ENCODE measurements at places on chromosomes 2 and 18. TPM values are rescaled to one million over a fixed set of nuclear protein-coding genes. Genes with fewer than 3 reads are reported as not detected.

GRCh38 chr2:118168615-118169014 is 80.3 kb downstream of the INSIG2 start:
- DNase-seq = no peak

CCDC74A gene
- 0.38 TPM for total RNA-seq

- no peak for DNase-seq
Measured at GRCh38 chr2:20588918-20589871, 61.7 kb downstream of the HS1BP3 start.

GRCh38 chr18:58653814-58654509 is 17.3 kb upstream of the MALT1 start:
- DNase-seq = no peak

- DNase-seq = no peak
Measured at GRCh38 chr2:200762127-200762526, 49.6 kb upstream of the BZW1 start.

EML6 gene
- 1.8 TPM for total RNA-seq

DNA sequence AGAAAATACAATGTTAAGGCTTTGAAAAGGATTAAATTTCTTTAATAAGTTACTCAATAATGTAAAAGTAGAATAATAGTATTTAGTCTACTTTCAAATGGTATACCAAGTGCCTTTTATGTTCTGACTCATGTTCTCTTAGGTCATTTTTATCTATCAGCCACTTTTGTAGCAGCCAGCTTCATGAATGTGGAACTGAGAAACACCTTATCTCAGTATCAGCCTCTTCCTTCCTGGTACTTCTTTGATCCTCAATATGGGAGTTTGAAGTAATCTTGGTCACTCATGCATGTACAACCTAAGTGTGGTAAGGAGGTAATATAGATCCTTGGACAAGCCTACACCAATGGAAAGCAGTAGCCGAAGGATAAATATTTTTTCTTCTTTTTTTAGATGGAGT is 180.4 kb upstream of the NRXN1 start:
- no peak for DNase-seq

- DNase-seq = no peak
Measured at GRCh38 chr2:217063238-217063755, 203.4 kb upstream of the TNP1 start.

DNA sequence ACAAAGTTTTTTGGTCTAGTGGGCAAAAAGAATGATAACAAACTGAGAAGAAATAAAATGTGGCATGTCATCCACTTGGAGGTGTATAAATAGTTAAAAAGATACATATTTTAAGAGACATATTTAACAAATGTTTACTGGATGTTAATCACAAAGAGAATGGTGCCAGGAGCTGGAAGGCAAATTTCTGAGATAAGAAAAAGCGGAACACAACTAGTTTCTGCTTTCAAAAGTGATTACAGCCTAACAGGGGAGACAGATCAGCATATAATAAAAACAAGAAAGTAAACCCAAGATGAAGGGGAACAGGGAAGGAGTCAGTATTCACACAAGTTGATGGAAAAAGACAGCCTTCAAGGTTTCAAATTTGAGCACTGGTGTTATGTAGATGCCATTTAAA is 91.3 kb downstream of the OLA1 start:
- no peak for DNase-seq

DNA sequence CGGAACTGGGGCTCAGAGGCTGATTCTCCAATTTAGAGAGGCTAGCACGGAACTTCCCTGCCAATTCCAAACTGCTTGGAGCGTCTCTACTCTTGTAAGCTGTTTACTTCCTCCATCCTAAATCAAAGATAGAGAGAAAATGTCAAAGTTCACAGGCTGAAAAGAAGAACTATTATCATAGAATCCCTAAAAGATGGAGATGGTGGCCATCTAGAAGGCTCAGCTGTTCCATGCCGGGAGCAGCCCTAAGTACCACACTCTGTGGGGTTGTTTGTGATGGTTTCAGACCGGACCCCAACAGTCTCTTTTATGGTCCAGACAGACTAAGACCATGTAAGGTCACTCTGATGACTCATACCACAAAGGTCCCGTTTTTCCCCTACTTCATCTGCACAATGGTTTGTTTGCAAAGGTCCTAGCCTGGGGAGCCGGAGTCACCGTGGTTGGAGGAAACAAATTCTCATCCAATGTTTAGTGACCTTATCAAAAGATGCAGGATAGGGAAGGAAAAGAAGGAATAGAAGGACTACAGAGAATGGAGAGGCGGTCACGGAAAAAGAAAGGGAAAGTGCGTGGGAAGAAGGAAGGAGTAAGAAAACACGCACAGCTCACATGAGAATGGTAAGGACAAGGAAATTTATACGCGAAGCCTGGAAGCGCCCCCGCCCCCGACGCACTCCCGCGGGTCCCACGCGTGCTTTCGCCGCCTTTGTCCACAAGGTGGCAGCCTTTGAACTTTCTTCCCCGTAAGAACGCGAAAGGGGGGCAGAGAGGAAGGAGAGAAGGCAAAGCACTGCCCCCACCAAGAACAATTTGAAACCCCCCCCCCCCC is 453 bp upstream of the ANTXR1 start:
- peak; percentile 18 for DNase-seq

CSRNP3 gene
- total RNA-seq = not detected

- DNase-seq = no peak
Measured at GRCh38 chr2:48961009-48961408, 193.3 kb downstream of the FSHR start.

GRCh38 chr18:2360861-2361260 is 210.4 kb downstream of the METTL4 start:
- no peak for DNase-seq

- no peak for DNase-seq
Measured at GRCh38 chr2:217660423-217660822, 342.4 kb downstream of the TNS1 start.

FHOD3 gene
- not detected for total RNA-seq

DNA sequence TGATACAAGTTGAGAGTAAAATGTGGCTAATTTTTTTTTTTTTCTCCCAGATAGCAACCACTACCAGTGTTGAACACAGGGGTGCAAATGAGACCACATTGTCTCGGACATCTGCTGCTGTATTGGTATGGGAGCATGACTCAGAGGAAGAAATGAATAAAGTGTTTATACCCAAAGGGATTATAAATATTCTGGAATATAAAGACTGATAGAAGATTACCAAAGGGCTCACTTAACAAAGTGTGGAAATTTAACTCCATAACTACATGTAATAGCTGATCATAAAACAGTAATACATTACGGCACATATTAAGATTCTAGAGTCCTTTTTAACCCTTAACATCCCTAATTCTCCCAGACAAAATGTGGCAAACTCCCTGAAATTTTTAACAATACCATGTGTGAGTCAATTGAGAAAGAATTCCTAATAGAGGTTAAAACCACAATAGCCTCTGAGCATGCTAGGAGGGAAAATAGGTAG is 1023.0 kb upstream of the ACVR2A start:
- DNase-seq = no peak

DNA sequence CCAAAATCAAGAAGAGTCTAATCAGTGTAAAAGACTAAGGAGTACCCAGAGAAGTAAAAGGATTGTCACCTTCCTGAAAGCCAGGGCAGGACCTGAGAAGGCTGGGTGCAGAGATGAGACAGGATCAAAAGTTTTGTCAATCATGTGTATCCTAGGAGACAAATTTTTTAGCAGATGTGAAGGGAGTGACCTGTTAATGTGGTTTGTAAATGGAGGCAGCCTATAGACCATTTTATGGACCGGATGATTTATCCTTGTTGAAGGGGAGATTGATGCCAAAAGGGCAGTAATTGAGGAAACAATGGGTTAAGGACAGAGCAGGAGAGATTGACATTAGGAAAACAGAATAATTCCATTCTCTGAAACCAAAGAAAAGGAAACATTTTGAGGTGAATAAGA is 813 bp downstream of the NDC80 start:
- DNase-seq = peak; percentile 14

DES gene
- not detected for total RNA-seq

DNA sequence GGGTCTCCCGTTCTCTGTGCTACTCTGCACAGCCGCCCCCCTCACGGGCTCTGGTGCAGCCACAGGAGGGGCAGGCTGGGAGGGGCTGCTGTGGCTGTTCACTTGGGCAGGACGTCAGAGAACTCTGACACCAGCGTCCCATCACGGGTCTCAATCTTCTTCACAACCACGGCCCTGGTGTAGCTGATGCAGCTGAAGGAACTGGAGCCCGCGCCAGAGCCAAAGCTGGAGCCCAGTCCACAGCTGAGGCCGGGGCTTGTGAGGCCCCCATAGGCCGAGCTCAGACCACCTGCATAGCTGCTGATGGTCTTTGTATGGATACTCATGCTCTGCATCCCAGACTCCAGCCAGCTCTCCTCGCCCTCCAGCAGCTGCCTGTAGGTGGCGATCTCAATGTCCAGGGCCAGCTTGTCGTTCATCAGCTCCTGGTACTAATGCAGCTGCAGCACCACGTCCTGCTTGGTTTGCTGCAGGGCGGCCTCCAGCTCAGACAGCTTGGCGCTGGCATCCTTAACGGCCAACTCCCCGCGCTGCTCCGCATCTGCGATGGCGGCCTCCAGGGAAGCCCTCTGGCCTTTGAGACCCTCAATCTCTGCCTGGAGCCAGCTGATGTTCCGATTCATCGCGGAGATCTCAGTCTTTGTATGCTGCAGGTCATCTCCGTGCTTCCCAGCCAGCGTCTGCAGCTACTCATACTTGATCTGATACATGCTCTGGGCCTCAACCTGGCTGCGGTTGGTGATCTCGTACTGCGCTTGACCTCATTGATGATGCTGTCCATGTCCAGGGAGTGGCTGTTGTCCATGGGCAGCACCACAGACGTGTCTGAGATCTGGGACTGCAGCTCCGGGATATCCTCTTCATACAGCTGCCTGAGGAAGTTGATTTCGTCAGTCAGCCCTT is 7.4 kb upstream of the DUSP19 start:
- DNase-seq = no peak

Data from CD4-positive, alpha-beta memory T cell (primary cell).